ENCODE measurements at places on chromosomes 4 and X. TPM values are rescaled to one million over a fixed set of nuclear protein-coding genes. Genes with fewer than 3 reads are reported as not detected.
A peak's percentile ranks its signal among the peaks of the same experiment; 100 is the strongest.

GRCh38 chrX:29775890-29776289 is 439.5 kb upstream of the MAGEB2 start:
- H3K27ac ChIP-seq: no peak overlapping the region
- DNase-seq: no peak
- no peaks in the 10 kb centered on the region for H3K4me1 ChIP-seq
- H3K36me3 ChIP-seq: no peaks in the 10 kb centered on the region
- no peak overlapping the region for H3K4me3 ChIP-seq

GRCh38 chr4:83486457-83487129 is 1.7 kb upstream of the ABRAXAS1 start:
- H3K27ac ChIP-seq: peak overlapping the region; percentile 64
- no peaks in the 10 kb centered on the region for H3K27me3 ChIP-seq
- H3K4me3 ChIP-seq: no peak overlapping the region
- no peaks in the 10 kb centered on the region for H3K36me3 ChIP-seq
- DNase-seq: no peak

DNA sequence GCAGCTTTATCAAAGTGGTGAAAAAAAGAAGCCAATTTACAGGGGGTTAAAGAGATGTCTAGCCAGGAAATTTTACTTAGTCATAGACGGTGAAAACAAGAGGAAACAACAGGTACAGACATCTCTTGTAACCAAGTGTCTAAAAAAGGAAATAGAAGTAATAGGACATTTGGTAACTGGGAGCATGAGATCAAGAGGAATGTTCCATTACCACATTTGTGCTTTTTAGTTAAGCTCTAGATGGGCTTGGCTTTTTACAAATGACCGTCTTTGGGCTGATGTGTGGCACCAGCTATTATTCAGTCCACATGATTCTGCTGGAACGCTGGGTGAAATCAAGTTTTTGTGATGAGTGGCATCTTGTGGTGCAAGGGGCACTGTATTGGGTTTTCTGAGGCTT is 179.5 kb downstream of the SMIM20 start:
- H3K27ac ChIP-seq: peak overlapping the region; percentile 62
- H3K27me3 ChIP-seq: no peaks in the 10 kb centered on the region
- no peak for DNase-seq
- H3K4me3 ChIP-seq: no peak overlapping the region
- H3K4me1 ChIP-seq: no peaks in the 10 kb centered on the region

- H3K4me1 ChIP-seq: no peaks in the 10 kb centered on the region
- no peaks in the 10 kb centered on the region for H3K27me3 ChIP-seq
- DNase-seq: no peak
Measured at GRCh38 chrX:146456058-146456457, 353.5 kb upstream of the CXorf51B start.

DNA sequence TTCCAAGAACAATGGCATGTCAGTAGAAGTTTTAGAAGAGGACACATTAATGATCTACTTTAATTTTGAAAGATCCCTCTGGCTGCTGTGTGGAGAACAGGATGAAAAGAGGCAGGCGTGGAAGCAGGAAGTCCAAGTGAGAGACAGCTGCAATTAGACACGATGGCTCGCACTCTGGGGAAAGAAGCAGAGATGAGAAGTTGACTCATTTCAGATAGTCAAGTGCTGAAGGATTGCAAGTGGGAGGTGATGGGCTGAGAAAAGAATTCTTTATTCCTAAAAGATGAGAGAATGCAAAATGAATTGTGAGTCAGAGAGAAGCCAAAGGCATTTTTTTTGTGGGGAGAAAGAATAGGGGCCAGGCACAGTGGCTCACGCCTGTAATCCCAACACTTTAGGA is 16.5 kb downstream of the RXFP1 start:
- no peak overlapping the region for H3K4me3 ChIP-seq
- H3K27ac ChIP-seq: no peak overlapping the region
- DNase-seq: no peak
- H3K4me1 ChIP-seq: no peaks in the 10 kb centered on the region
- H3K27me3 ChIP-seq: no peaks in the 10 kb centered on the region
- no peaks in the 10 kb centered on the region for H3K36me3 ChIP-seq

GRCh38 chr4:127097061-127097460 is 535.7 kb upstream of the INTU start:
- no peak for DNase-seq
- no peaks in the 10 kb centered on the region for H3K4me1 ChIP-seq
- no peak overlapping the region for H3K4me3 ChIP-seq
- H3K27me3 ChIP-seq: no peaks in the 10 kb centered on the region

DNA sequence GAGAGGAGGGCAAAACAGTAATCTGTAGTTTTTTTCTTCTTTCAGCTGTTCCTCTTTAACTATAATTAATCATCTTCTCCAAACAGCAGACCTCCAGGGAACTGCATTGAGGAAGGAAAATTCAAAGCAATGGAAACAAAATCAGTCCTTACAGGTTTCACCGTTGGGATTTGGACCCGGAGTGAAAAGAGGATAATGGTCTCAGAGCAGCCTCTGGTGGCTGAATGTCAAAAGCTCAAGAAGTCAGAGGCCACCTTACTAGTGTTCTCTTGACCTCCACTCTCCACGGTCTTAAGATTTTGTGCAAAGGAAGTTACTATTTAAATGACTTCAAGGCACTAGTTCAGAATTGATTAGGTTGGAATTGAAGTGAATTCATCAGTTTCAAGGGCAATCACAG is 16.0 kb upstream of the MID1 start:
- no peaks in the 10 kb centered on the region for H3K27me3 ChIP-seq
- no peaks in the 10 kb centered on the region for H3K4me1 ChIP-seq
- peak overlapping the region; percentile 31 for H3K4me3 ChIP-seq
- peak overlapping the region; percentile 44 for H3K27ac ChIP-seq
- no peaks in the 10 kb centered on the region for H3K36me3 ChIP-seq
- no peak for DNase-seq

GRCh38 chr4:176833400-176834175 is 40.9 kb upstream of the VEGFC start:
- no peaks in the 10 kb centered on the region for H3K4me1 ChIP-seq
- no peak overlapping the region for H3K27ac ChIP-seq
- H3K36me3 ChIP-seq: no peaks in the 10 kb centered on the region
- DNase-seq: no peak
- no peak overlapping the region for H3K4me3 ChIP-seq
- H3K27me3 ChIP-seq: no peaks in the 10 kb centered on the region

- no peak for DNase-seq
- H3K27me3 ChIP-seq: no peaks in the 10 kb centered on the region
- no peaks in the 10 kb centered on the region for H3K36me3 ChIP-seq
- no peak overlapping the region for H3K4me3 ChIP-seq
Measured at GRCh38 chr4:20359692-20360091, 108.0 kb downstream of the SLIT2 start.

GRCh38 chr4:123640271-123640670 is 243.7 kb downstream of the SPRY1 start:
- H3K4me1 ChIP-seq: no peaks in the 10 kb centered on the region
- DNase-seq: no peak
- H3K27me3 ChIP-seq: no peaks in the 10 kb centered on the region
- no peak overlapping the region for H3K4me3 ChIP-seq
- no peaks in the 10 kb centered on the region for H3K36me3 ChIP-seq

The HERC6 gene
- total RNA-seq: 32.7 TPM

The KIF4A gene
- total RNA-seq: not detected

The GSX2 gene
- not detected for total RNA-seq

The OPN1LW gene
- not detected for total RNA-seq

The OPN1MW gene
- total RNA-seq: not detected

The PRR32 gene
- not detected for total RNA-seq

The DRP2 gene
- 2.4 TPM for total RNA-seq
